ENCODE measurements at places on chromosomes 7 and 10.

DNA sequence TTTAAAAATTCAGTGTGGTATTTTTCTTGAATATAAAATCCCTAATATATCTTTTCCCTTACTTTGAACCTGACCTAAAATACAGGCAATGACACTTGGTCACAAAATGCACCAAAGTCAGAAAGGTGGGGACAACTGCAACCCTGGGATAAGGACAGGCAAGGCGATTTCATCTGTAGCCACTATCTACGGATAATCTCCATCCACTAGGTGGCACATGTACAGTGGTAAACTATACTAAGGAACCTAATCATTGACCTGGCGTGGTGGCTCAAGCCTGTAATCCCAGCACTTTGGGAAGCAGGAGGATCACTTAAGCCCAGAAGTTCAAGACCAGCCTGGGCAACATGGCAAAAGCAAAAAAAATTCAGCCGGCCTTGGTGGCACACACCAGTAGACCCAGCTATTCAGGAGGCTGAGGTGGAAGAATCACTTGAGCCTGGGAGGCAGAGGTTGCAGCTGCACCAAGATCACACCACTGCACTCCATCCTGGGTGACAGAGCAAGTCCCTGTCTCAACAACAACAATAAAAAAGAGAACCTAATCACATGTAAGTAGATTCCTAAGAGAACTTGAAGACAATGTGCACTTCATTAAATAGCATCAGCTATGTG is 98.9 kb downstream of the KMT2C start:
- peak; percentile 21 for DNase-seq

DNA sequence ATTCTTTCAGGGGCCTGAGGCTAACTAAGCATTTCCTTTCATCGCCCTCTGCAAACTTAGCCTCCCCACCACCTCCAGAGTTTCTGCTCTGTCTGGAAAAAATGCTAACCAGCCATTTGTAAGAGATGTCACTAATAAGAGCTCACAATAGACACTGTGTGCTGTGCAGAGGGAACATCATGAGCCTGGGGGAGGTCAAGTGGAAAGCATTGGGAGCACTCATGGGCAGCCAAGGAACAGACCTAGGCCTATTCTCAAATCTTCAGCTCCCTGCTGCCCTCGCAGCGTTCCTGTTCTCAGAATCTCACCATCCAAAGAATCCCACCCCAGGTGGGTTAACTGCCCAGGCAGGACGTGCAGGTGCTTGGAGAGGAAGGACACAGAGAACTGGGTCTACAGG is 27.1 kb upstream of the GPAM start:
- no peak for DNase-seq

DNA sequence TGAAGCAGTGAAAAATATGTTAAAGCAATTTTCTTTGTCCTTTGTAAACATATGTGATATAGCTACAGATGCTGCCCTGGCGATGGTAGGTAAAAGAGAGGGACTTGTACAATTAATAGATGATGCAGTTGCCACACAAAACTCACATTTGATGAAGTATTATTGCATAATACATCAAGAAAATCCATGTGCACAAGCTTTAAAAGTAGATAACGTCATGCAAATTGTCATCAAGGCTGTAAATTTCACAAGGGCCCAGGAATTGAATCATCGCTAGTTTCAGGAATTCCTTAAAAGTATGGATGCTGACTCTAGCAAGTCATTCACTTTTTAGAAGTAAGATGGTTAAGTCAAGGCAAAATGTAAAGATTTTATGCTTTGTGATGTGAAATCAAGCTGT is 10.0 kb downstream of the CYP3A5 start:
- DNase-seq: no peak

- no peak for DNase-seq
Measured at GRCh38 chr7:105015390-105015965, 1.5 kb downstream of the KMT2E start.

- DNase-seq: no peak
Measured at GRCh38 chr10:65751218-65751617, 1174.6 kb upstream of the LRRTM3 start.
